Kidney (tissue), 22 donors: ENCODE measurements at places on chromosomes 7 and 10.

DNA sequence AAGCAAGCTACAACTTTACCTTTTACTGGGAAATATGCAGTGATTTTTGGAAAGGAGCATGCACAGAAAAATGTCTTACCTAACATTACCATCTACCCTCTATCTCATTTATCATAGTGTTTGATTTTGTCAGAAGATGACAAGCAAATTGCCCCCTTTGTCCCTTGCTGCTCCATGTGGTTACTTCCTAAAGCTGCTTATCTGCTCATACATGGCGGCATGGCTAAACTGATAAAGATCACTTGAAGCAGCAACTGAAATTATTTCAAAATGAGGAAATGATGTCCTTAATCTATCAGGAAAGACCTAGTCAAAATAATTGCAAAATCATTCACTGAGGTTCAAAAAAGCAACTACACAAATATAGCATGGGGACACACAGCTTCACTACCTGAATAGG lies 1198.5 kb upstream of the SORCS1 start:
- no peak for DNase-seq

DNA sequence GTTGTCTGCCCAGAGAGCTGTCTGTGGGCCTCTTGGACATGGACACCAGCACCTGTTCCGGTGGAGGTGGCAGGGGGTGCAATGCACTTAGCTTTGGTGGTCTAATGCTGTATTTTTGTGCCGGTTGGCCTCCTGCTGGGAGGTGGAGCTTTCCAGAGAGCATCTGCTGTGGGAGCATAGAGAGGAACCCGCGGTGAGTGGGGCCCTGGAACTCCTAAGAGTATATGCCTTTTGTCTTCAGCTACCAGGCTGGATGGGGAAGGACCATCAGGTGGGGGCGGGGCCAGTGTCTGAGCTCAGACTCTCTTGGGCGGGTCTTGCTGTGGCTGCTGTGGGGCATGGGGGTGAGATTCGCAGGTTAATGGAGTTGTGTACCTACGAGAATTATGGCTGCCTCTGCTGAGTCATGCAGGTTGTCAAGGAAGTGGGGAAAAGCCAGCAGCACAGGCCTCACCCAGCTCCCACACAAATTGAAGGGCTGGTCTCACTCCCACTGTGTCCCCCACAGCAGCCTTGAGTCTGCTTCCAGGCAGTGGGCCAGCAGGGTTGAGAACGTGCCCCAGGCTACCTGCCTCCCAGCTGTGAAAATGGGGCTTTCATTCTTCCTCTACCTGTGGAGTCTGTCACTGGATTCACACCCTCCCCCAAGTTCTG lies 29.0 kb downstream of the JAKMIP3 start:
- DNase-seq, result no peak

GRCh38 chr7:135291809-135292253 lies 58.2 kb downstream of the STRA8 start:
- no peak for DNase-seq

- no peak for DNase-seq
These were observed 57.7 kb upstream of the SH2B2 start for GRCh38 chr7:102228935-102229334.
